ENCODE measurements at places on chromosomes 3 and 15.

DNA sequence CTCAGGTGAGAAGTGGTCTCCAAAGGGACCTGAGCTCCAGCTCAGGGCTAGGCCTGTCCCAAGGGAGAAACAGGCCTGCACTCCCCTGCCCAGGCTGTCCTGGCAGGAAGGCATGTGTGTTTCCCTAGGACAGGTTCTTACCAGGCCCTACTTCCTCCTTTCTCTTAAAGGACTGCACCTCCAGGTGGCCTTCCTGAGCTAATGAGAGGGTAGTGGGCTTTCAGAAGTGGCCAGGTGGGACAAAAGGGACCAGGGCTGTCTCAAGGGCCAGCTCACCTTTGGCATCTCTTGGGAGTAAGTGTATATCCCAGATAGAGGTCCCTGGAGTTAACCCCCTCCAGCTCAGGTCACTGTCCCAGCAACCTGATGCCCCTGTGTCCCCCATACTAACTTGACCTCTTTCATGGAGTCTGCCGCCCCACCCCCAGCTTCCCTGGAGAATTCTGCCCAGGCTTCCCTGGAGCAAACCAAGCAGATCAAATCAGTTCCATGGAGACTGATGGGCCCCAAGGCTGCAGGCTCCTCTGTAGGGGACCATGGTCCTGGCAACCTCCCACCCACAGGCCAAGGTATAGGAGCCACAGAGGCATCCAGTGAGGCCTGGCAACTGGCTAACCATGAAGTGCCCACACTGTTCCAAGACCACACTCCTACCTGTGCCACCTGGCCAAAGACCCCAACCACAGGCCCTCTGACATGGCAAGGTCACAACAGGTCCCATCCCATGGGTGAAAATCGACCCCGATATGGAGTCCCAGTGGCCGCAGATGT is 67.6 kb downstream of the ZNF445 start:
- DNase-seq, result no peak

DNA sequence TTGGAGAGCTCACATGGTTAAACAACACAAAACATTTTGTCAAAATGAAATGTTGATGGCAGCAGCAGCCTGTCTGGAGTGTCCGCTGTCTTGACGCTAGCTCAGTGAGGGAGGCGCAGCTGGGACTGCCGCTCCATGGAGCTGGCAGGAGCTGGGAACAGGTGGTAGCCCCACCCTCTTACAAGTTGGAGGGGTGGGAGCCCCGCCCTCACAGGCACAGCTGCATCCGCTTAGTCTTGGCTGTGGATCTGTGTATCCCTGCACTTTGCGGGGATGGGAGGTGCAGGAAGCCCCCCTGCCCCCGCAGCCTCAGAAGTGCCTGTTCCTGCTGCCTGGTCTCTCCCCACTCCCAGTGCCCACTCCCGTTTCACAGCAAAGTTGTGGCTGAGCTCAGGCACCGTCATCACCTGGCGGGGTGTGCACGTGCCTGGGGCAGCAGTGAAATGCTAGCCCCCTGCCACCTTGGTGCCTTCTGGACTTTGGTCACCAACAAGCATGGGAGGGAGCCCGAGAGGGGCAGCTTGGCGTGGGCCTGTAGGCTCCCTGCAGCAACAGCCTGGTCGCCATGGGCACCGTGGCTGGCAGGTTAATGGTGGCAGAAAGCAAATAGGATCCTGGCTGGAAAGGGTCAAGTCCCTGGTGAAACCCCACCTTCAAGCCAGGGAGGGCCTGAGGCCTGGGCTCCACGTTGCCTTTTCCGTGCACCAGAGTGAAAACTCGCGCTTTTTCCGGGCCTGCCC is 53.8 kb upstream of the CADM2 start:
- DNase-seq, result no peak

- no peak for DNase-seq
These were observed 83.6 kb downstream of the PDZRN3 start for GRCh38 chr3:73540969-73541740.

GRCh38 chr3:68974711-68975110 is 38.8 kb downstream of the EOGT start:
- no peak for DNase-seq
